Cortex of kidney (tissue), 1 donor: ENCODE measurements at places on chromosomes 7 and 10.
A peak's percentile ranks its signal among the peaks of the same experiment; 100 is the strongest.

GRCh38 chr7:149624419-149625339 lies 127.1 kb upstream of the ZNF746 start:
- peak; percentile 22 for DNase-seq

GRCh38 chr7:29271319-29271658 lies 76.7 kb downstream of the CHN2 start:
- DNase-seq = no peak

DNA sequence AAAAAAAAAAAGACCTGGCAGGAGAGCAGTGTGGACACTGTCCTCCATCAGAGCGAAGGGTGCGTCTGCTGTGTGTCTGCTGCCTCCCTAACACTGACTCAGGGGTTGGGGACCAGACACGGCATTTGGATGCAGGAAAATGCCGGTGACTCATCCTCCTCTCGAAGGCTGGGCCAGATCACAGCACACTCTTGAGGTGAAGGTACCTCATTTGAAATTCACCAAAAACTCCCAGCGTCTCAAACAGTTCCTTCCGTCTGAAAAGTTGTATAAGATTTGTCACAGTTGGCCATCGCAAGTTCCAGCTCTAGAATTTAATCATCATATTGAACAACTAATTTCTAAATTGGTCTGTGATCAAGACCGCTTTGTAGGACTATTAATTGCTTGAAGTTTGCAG lies 118.1 kb upstream of the LYZL2 start:
- DNase-seq = no peak

DNA sequence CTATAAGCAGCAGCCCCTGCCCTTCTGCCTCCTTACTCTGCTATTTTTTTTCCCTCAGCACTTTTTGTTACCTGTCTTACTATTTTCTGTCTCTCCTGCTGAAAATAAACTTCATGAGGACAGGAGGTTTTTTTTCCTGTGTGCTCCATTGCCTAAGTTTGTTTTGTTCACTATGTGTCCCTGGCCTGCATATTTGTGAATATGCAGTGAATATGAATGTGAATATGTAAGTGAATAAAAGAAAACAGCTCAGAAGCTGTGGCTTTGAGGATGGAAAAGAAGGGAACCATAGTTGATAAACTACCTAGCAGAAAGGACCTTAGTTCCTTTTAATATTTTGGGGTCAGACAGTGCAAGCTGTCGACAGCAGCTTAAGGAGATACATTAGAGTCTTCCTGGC lies 34.9 kb downstream of the PCBD1 start:
- DNase-seq = no peak

GRCh38 chr10:106612381-106612780 lies 552.1 kb downstream of the SORCS1 start:
- DNase-seq = no peak

DNA sequence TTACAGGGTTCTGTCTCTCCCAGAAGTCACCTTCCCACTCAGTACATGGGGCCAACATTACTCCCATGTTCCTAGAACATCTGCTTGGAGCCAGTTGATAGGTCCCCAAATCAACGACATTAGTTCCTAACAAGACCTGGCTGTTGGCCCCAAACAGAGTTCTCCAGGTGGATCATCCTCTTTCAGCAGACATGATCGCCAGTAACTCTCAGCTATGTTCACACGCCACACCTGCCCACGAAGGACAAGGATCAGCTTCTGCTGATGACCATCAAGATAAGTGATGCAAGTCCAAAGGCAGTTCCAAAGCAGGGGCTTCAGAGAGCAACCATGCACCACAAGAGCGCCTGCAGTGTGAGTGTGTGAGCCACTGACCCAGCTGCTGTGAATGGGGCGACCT lies 11.0 kb downstream of the ZNF777 start:
- no peak for DNase-seq

- no peak for DNase-seq
These were observed 42.9 kb downstream of the TAX1BP1 start for GRCh38 chr7:27782849-27783248.

- no peak for DNase-seq
These were observed 106.6 kb upstream of the SHH start for GRCh38 chr7:155918720-155919390.

- DNase-seq = no peak
These were observed 171.3 kb downstream of the DNAJC1 start for GRCh38 chr10:21831986-21832820.

GRCh38 chr10:56867236-56867635 lies 506.2 kb upstream of the ZWINT start:
- no peak for DNase-seq

GRCh38 chr10:26437637-26438461 lies at the start of gene APBB1IP:
Gene APBB1IP, plus strand, starts transcription at chr10:26438341. Its CDS starts 53,986 bp downstream, at chr10:26492327.
- DNase-seq = no peak

- DNase-seq = no peak
These were observed 30.5 kb downstream of the SLC18A2 start for GRCh38 chr10:117271427-117271826.

DNA sequence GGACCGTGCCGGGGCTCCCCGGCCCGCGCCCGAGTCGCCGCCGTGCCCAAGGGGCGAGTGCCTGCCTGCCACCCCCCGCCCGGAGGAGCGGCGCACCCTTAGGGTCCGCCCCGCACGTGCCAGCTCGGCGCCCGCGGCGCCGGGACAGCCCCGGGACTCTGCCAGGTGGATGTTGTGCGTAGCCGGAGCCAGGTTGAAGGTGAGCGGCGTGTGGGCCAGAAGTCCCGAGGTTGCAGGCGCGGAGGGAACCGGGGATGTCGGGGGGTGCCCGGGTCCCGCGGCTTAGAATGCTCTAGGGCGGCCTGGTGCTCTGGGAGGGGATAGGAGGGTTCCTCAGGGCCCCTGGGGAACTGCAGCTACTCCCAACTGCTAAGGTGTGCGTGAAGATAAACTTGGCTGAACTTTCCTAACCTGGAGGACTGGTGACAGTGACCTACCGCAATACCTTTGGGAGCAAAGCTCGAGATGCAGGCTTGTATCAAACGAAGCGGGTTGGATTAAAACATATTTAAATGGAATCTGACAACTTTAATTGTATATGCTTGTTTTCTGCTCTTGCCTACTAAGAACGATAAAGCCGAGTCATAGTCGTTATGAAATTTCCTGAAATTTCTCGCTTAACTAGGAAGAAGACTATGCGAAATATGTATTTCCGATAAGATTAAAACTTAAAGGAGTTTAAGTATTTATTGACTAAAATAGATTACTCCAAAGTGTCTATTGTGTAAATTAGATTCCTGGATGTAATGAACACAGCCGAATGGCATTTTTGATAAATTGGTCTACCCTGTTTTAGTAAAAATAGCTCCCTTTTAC lies at the start of gene CUX1:
Gene CUX1, plus strand, starts transcription at position 156 of the 816 bp plus-strand sequence. Its CDS starts 14 bp downstream, at position 170.
- DNase-seq = no peak

DNA sequence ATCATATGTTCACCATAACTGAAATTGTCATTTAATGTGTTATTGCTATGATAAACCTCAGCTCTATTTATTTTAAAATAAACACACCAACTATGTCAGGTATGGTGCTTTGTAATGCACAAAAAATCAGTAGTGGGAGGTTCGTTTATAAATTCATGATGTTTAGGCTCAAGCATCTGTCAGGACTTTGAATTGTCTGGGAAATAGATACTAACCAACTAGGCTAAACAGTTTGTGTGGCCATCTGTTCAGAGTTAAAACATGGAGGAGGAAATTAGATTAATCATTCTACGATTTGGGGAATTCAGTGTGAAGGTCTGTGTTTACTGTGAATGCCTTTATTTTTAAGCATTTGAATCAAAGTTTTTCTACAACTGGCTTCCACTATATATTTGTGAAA lies 212.6 kb upstream of the FZD8 start:
- no peak for DNase-seq

GRCh38 chr10:96212911-96213310 lies 58.5 kb downstream of the BLNK start:
- DNase-seq = no peak

DNA sequence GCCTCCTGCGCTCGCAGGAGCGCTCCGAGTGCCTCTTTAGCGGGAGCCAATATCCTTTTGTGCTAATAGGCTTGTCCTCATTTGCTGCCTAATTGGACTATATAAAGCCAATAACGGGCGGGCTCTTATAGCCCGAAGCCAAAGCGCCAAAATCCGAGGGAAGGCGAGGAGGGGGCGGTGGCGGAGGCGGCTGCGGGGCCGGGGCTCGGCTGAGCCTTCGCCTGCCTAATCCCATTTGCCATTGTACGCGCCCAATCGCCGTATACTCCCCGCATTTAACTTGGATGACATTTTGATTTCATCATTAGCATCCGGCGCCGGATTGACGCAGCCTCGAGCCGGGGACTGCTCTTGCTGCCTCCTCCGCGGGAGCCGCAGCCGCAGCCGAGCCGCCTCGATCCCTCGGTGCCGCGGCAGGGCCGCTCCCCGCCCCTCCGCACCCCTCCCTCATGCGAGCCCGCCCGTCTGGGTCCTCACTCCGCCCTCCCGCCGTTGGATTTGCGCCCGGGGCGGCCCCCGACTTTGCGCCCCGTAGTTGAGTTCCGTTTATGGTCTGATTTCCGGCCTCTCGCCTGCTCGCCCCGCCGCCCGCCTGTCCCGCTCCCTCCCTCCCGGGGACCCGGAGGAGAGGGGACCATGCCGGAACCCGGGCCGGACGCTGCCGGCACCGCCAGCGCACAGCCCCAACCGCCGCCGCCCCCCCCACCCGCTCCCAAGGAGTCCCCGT lies at the start of gene HMX3:
Gene HMX3, plus strand, starts transcription at position 556 of the 727 bp plus-strand sequence. Its CDS starts 81 bp downstream, at position 637.
- no peak for DNase-seq

DNA sequence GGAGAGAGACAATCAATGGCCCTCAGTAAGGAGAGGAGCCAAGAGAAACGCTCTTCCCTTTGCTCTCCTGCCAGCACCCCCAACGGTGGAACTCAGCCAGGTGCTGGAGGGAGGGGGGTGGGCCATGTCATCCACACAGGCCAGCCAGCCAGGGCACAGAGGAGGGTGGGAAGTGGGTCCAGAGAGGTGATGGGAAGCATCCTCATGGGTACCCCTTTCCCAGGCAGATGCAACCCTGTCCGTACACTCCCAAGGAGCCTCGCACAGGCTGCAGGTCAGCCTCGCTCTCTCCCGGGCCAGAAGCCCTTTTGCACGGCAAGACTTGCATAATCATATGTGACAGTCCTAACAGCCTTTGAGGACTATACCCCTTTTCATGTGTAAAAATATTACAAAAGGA lies 142.0 kb upstream of the NAMPT start:
- no peak for DNase-seq

- no peak for DNase-seq
These were observed 10.4 kb upstream of the ZNF22 start for GRCh38 chr10:44990302-44990655.

DNA sequence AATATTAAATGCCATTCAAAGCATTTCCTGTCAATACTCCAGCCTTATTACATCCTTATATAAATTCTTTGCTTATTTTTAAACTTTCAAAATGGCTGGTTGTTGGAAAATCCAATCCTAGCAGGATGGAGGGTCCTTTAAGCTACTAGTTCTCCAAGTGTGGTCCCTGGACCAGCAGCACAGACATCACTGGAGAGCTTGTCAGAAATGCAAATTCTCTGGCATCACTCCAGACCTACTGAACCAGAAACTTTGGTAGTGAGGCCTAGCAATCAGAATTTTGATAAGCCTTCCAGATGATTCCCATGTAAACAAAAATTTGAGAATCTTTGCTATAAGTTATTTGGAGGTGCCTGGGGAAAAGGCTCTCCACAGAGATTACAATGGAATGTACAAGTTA lies 43.8 kb downstream of the CALCR start:
- DNase-seq = no peak

- no peak for DNase-seq
These were observed 39.1 kb downstream of the WNT2 start for GRCh38 chr7:117283779-117284178.

- no peak for DNase-seq
These were observed 493.9 kb upstream of the IGFBP3 start for GRCh38 chr7:46414946-46415345.

- DNase-seq = no peak
These were observed 24.1 kb downstream of the CFAP46 start for GRCh38 chr10:132918264-132918616.

DNA sequence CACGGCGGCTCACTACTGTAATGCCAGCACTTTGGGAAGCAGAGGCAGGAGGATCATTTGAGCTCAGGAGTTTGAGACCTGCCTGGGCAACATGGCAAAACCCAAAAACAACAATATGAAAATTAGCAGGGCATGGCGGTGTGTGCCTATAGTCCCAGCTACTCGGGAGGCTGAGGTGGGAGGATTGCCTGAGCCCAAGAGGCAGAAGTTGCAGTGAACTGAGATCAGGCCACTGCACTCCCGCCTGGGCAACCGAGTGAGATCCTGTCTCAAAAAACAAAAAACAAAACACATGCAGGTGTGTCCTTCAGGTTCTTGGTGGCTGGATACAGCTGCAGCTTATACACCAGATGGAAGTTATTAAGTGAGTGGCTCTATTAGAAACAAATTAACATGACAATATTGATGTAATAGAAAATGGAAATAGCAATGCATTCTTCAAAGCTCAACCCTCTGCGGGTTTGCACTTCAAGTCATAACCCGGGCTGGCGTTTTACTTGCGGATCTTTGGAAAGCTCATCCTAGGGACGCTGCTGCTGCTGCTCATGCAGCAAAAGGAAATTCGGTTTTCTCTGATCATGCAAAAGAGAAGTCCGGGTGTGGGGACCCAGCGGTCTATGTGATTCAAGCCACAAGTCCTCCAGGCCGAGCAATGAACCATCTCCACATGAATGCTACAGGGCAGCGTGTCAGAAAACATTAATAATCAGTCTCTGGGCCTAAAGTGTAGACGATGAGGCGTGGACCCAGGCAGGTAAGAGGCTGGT lies 281.9 kb downstream of the PRPF18 start:
- no peak for DNase-seq

- no peak for DNase-seq
These were observed 43.1 kb downstream of the FOXK1 start for GRCh38 chr7:4725014-4725849.

DNA sequence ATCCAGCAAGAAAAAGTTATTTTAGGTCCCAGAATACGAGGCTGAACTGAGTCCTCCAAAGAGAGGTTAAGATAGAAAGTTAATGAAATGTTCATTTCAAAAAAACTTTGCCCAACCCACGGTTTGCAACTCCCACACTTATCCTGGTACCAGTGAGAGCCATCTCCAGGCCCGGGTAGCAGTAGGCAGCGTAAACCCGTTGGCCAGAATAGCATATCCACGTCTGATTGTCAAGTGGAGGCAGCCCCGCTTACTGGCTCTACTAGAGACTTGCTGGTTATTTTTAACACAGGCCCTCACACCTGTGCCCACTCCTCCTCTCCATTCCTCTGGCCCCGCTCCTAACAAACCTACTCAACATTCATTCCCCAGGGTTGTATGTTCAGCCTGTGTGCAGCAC lies 109.7 kb downstream of the HIP1 start:
- DNase-seq = no peak

- DNase-seq = no peak
These were observed 1.9 kb upstream of the ARL4A start for GRCh38 chr7:12685550-12685949.
